CD8-positive, alpha-beta memory T cell (primary cell): ENCODE measurements at places on chromosomes 3 and 15. TPM values are rescaled to one million over a fixed set of nuclear protein-coding genes. Genes with fewer than 3 reads are reported as not detected.

Gene CHAC1
- total RNA-seq, result 15.1 TPM

Gene GDPGP1
- total RNA-seq, result 10.3 TPM

DNA sequence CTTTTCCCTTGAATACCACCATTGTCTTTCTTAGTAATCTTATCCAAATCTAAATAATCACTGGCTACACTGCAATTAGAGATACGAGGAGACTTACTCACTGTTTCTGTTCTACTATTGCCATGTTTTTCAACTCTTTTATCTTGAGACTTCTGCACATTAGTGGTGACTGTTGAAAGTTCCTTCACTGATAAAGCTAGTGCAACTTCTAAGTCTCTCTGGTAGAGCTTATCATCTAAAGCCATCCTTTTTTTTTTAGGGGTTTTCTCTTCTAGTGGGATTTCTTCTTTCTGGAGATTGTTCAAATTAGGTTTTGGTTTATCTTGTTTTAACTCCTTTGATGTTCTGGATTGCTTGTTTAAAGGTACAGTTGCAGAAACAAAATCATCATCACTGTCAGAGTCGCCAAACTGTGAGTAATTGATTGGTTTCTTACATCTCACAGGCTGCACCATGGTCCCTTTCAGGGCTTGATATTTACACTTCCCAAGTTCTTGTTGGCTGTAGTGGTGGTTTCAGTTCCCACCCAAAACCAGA is 37.7 kb downstream of the NCK1 start:
- H3K4me3 ChIP-seq, result no peak overlapping the region
- no peak for DNase-seq
- H3K27me3 ChIP-seq, result no peaks in the 10 kb centered on the region
- H3K4me1 ChIP-seq, result peaks cover 41% of the 10 kb centered on the region
- H3K27ac ChIP-seq, result no peak overlapping the region
- H3K36me3 ChIP-seq, result no peaks in the 10 kb centered on the region

GRCh38 chr3:43378066-43378935 is 92.0 kb downstream of the SNRK start:
- H3K27me3 ChIP-seq, result no peaks in the 10 kb centered on the region
- peaks cover 8% of the 10 kb centered on the region for H3K4me1 ChIP-seq
- no peaks in the 10 kb centered on the region for H3K36me3 ChIP-seq
- H3K4me3 ChIP-seq, result no peak overlapping the region
- DNase-seq, result peak; percentile 73
- H3K27ac ChIP-seq, result no peak overlapping the region

- H3K4me1 ChIP-seq, result no peaks in the 10 kb centered on the region
- H3K27ac ChIP-seq, result no peak overlapping the region
- H3K27me3 ChIP-seq, result no peaks in the 10 kb centered on the region
- H3K4me3 ChIP-seq, result no peak overlapping the region
- no peak for DNase-seq
- H3K36me3 ChIP-seq, result no peaks in the 10 kb centered on the region
These were observed 91.0 kb downstream of the CHRNA7 start for GRCh38 chr15:32121384-32121695.

DNA sequence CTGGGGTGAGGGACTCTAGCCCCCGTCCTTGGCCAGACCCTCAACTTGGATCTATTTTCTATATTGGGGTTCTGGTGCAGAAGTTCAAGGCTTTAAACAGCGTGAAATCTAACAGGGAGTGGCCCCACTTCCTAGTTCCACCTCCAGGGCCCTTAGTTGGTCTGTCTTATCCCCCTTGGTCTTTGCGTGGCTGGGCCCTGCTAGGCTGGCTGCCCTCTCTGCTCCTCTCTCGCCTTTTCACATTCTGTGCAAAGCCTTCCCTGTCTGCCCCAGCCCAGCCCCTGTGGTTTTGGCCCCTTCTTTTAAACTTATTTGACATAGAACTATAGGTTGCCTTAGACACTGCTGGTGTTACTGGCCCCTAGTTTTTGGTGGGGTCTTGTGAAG is 5.6 kb downstream of the PPCDC start:
- no peak overlapping the region for H3K27ac ChIP-seq
- H3K36me3 ChIP-seq, result no peaks in the 10 kb centered on the region
- H3K4me1 ChIP-seq, result peaks cover 12% of the 10 kb centered on the region
- H3K4me3 ChIP-seq, result no peak overlapping the region
- DNase-seq, result no peak
- no peaks in the 10 kb centered on the region for H3K27me3 ChIP-seq

Gene COL8A1
- total RNA-seq, result not detected
